ENCODE measurements at places on chromosomes 7 and 10.

GRCh38 chr10:62426600-62426999, 52.4 kb downstream of the ZNF365 start:
- no peak for DNase-seq

DNA sequence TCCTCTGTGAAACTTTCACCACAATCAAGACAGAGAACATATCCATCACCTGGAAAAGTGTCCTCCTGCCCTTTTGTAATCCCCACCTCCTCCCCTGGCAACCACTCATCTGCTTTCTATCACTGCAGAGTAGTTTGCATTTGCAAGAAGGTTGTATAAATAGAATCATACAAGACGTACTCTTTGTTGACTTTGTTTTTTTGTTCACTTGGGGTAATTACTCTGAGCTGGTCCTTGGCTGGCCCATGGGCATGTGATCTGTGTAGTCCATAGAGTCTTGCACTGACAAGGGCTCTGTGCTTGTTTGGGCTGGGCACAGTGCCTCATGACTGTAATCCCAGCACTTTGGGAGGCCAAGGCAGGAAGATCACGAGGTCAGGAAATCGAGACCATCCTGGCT, 7.8 kb upstream of the HACD1 start:
- no peak for DNase-seq

DNA sequence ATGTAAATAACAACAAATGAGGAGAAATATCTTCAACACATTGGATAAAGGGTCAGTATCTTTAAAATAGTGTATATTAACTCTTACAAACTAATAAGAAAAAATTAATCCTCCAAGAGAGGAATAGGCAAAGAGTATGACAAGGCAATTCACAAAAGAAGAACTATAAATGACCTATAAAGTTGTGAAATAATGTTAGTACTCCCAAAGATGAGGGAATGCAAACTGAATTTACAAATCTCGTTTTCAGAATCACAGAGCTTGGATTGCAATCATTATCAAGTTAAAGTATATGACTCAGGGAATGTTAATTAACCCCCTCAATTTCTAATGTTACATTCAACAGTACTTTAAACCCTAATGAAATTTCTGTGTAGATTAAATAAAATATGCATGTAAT, 87.3 kb upstream of the TARP start:
- DNase-seq: no peak

- DNase-seq: no peak
These were observed 43.1 kb downstream of the TEX36 start for GRCh38 chr10:125639846-125640245.

GRCh38 chr7:131618391-131618790, 62.0 kb upstream of the PODXL start:
- DNase-seq: no peak

DNA sequence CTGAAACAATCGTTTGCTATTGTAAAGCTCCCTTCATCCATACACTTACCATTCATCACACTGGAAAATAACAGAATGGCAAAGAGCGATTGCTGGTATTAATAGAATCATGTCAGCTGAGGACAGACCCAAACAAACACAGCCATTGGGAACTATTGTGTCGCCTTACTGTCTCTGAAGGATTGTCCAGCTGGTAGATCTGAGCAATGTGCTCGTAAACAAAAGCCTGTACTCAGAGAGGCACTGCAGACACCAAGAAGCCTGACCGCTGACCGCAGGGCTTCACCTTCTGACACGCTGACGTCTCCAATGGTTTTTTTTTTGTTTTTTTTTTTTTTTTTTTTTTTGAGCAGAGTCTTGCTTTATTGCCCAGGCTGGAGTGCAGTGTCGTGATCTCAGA, 151.0 kb upstream of the FRMD4A start:
- no peak for DNase-seq

DNA sequence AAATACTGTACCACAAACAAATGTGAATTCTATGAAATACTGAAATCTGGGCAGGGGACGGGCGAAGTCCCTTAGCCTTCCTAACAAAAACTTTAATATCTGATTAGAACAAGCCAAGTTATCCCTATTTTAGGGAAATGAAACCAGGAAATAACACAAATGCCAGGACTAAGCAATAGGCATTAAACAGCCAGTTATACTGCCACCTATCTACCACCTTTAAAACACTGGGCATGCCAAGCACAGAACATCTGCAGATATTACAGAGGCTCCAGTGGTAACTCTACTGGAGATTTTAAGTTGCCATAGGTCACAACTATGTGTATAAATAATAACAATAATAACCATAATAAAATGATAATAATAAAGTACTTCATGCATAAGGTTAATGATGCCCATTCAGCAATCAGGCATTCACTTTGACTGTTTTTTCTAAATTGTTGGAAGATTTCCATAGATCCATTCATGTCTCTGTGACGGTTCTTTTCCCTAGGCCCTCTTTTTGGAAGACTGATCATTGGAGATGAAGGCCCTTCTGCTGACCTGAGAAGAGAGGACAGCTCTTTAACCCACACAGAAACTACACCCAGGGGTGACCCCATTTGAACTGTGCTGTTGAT, 195.7 kb downstream of the CACNA2D1 start:
- no peak for DNase-seq

- no peak for DNase-seq
These were observed 5.5 kb upstream of the GNAT3 start for GRCh38 chr7:80517282-80517747.

Data from smooth muscle cell of the brain vasculature (primary cell).